ENCODE measurements at places on chromosomes 2 and 18.

DNA sequence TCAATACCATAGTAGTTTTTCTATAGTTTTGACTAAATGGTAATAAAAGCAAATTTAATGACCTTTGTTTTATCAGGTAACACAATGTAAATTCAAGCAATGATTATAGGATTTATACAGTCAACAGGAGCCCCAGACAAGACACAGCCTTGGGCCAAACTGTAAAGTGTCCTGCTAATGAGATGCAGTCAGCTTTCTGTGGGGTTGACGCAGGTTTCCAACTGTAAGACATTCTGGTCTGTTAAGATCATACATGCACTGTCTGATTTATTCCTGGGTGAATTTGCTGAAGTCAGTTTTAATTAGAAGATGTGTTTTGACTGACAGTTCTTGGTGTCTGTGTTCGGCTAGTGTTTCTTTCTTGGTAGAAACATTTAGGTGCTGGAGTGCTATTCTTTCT lies 180.3 kb downstream of the SNTG2 start:
- no peak for DNase-seq

GRCh38 chr2:15195813-15196212 lies 365.3 kb downstream of the NBAS start:
- no peak for DNase-seq

- no peak for DNase-seq
Observed at GRCh38 chr2:136131961-136132824, 14.2 kb upstream of the CXCR4 start.

DNA sequence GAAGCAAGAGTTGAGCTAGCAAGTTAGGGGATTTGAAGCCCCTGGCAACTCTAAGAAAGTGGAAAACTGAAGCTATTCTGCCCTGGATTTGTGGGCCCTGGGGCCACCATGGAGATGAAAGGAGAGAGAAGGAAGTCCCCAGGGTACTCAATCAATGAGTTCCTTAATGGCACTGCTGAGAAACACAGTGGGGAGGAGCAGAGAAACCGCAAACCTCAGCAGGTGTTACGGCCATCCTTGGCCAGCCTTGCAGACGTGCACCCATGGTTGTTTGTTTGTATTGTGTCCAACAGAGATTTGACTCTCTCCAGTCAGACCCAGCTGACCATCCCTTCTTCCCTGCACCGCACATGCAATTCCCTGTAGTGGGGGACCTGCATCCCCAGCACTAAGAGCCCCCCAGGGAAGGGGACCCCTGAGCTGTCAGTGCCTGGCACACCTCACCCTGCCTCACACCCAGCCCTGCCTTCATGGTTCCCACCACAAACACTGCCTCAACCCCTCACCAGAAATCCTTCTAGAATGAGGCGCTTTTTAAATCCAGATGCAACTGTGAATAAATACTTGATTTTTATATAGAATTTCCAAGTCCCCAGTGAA lies 255.3 kb downstream of the SH3BP4 start:
- no peak for DNase-seq

GRCh38 chr18:23994361-23994902 lies 20.1 kb upstream of the TTC39C start:
- DNase-seq, result peak; percentile 92

GRCh38 chr2:201233192-201233811 lies 27.0 kb upstream of the CASP8 start:
- DNase-seq, result peak; percentile 8

- peak; percentile 74 for DNase-seq
Observed at GRCh38 chr2:101770726-101771125, 73.2 kb downstream of the MAP4K4 start.

GRCh38 chr18:80026363-80026762 lies 7.9 kb upstream of the RBFA start:
- DNase-seq, result no peak

DNA sequence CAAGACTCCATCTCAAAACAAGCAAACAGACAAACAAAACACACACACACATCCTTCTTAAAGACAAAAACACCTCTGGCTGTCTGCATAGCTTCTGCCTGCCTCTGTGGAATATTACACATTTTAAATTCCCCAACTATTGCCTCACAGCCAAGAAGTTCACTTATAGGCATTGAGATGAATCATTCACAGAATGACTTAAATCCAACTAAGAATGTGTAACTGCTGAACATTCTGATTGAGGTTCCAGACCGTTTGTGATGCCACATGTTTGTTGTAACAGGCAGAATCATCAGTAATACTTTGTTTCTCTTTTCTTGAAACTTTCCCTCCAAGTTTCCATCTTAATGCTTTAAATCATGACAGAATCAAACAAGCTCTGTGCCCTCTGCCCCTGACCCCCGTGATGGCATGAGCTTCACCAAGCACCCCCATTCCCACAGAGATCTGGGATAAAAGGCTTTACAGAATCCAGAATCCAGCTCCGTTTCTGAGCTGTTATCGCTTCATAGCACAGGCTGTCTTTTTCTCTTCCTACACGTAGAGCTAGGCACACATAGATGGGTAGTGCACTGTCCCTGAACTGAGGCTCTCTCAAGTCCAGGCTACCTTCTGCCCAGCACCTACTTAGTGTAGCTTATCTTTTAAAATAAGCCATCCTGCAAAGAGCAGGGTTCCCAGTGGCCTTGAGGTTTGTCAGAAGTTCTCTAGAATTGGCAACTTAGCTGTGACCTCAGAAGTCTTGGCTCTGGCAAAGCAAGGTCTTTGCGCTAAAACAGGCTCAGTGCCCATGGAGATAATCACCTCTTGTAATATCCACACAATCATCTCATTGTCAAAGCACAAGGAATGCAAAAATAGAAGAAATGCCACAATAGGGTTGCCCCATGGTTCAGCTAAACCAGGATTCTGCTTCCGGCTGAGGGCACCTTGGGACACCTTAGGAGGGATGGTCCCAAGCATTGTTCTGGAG lies 32.9 kb downstream of the EPAS1 start:
- peak; percentile 95 for DNase-seq

DNA sequence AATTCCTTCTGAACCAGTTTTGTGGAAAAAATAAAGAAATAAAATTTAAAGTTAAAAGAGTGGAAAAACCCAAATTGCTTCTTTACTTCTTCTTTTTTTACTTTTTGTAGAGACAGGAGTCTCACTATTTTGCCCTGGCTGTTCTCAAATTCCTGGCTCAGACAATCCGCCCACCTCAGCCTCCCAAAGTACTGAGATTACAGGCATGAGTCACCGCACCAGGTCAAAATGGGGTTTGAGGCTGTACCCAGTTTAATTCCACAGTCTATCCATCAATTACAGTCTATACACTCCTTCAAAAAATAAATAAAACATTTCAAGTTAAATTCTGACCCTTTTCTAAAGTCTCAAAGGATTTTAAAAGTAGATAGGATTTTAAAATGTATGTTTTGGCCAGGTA lies 120.3 kb downstream of the FAM161A start:
- no peak for DNase-seq

GRCh38 chr2:29238497-29238896 lies 123.3 kb downstream of the CLIP4 start:
- DNase-seq, result no peak

DNA sequence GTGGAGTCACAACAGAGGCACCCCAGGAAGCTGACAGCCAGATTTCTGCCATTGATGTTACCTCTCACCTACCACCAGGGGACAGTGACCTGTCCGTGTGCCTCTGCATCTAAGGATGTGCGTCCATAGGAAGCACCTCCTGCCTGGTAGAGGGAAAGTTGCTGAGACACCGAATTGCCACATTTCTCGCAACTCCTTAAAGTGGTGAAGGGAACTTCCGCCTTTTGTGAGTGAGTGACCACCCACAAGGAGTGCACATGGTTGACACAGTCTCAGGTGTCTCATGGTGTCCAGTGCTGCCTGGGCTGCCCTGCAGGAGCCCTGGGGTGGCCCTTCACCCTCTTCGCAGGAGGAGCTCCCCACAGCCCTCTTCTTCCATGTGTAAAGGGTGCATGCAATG lies 201.8 kb downstream of the GBX2 start:
- DNase-seq, result no peak

- DNase-seq, result peak; percentile 11
Observed at GRCh38 chr2:94982675-94983074, 42.8 kb upstream of the MAL start.

- no peak for DNase-seq
Observed at GRCh38 chr2:239753401-239753837, 271.7 kb downstream of the NDUFA10 start.

GRCh38 chr2:179268277-179268925 lies 3.8 kb upstream of the SESTD1 start:
- DNase-seq, result peak; percentile 63

GRCh38 chr2:175282300-175282699 lies 100.8 kb upstream of the ATP5MC3 start:
- peak; percentile 38 for DNase-seq

DNA sequence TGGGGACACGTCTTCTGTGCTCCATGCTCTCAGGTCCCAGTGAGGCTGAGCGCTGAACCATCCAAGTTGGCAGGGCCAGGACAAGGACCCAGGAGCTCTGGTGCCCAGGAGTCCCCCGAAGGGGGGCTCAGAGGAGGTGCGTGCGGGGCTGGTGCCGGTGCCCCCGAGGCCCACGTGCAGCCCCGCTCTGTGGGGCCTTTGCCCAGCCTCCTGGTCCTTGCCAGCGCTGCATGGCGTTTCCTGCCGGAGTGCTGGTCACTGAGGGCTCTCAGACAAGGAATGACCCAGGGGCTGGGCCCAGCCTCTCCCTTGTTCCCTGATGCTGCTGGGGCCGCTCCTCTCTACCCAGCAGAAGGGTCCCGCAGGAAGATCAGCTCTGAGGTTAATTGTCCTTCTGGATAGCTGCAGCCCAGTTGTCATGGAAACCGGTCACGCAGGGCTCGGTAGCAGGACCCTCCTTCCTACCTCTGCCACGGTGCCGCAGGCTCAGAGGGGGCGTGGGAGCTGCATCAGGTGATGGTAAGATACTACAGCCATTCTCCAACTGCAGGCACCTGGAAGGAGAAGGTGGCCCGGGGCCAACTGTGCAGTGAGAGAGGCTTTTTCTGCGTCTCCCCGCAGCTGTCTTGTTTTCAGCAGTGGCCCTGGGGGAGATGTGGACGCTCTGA lies 64.5 kb downstream of the RRM2 start:
- no peak for DNase-seq

DNA sequence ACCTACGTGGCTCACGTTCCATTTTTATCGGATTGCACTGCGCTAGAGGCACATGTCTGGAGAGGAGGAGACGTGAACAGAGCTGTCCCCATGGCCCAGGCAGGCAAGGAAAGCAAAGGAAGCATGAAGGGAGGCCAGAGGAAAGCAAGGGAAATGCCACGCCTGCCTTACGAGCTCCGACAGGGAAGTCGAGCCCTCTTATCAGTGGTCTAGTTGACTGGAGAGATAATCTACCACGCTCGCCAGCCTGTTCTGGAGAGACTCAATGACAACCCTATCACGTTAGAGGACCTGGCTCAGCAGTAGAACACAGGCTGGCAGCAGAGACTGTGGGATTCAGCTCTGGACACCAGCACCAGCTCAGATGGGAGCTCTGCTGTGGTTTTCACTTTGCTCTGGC lies 202.6 kb upstream of the ID2 start:
- DNase-seq, result no peak

DNA sequence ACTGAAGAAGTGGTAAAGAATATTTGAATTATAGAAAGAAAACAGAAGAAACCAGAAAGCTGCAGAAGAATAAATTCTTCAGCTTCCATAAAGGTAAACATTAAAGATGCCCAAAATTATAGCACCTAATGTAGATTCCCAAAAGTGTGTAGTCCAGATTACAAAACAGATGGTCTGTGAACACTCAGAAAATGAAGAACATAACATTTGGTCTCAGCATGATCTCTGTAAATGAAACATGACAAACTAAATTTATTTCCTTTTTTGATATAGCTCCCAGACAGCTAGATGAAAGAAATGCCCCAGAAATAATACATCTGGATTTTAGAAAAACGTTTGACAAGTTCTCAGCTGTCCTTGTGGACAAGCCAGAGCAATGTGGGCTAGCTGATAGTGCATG lies 794.2 kb upstream of the NXPH2 start:
- DNase-seq, result no peak

GRCh38 chr18:23069481-23069880 lies 65.8 kb upstream of the CABLES1 start:
- DNase-seq, result no peak

DNA sequence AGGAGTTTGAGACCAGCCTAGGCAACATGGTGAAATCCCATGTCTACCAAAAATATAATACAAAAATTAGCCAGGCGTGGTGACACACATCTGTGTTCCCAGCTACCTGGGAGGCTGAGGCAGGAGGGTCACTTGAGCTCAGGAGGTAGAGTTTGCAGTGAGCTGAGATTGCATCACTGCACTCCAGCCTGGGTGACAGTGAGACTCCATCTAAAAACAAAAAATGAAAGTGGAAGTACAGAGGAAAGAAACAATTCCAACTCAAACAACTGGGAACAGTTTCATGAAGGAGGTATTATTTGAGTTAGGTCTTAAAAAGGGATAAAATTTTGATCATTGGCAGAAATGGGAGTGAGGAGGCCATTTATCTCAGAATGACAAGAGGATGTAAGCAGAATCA lies 6.3 kb upstream of the RAB1A start:
- DNase-seq, result no peak

Data from fibroblast of skin of right biceps (primary cell).